Ovary (tissue), 10 donors: ENCODE measurements at places on chromosomes 11 and 22. TPM values are rescaled to one million over a fixed set of nuclear protein-coding genes. Genes with fewer than 3 reads are reported as not detected.

The TESMIN gene
- 1.7 TPM for total RNA-seq

The ZNF280B gene
- total RNA-seq: 2.5 TPM

The LRRC32 gene
- total RNA-seq: 24.3 TPM

The GGTLC3 gene
- total RNA-seq: not detected

The SSTR3 gene
- 8.0 TPM for total RNA-seq

DNA sequence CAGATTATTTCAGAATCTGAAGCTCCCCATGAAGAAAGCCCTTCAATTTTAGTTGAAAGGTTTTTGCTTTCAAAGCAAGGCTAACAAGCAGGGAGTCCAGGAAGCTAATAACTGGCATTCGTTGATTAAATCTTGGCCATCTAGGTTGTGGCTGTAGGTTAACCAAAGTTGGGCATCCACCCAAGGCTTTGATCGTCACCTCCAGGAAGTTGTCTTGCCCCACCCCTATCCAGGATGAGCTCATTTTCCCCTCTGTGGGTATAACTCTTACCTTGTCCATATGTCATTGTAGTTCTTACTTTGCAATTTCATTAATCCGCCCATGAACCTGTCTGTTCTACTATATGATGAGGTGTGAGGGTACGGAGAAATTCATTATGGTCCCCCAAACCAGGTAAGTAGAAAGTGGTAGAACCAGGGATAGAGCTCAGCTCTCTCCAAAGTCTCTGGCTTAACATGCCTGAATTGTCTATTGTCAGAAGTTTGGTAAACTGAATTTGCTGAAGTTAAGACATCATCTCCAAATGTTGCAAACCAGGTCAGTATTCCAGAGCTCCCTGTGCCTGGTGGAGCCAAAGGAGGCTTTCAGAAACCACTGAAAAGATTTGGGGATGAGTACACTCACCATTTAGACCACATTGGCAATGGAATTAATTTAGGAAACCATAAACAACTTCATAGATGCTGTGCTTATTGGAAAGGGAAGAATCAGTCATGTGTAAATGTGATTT is 97.1 kb downstream of the CD44 start:
- no peaks in the 10 kb centered on the region for H3K4me1 ChIP-seq
- no peaks in the 10 kb centered on the region for H3K27me3 ChIP-seq
- no peak overlapping the region for H3K27ac ChIP-seq
- no peaks in the 10 kb centered on the region for H3K36me3 ChIP-seq
- DNase-seq: no peak
- H3K4me3 ChIP-seq: no peak overlapping the region

DNA sequence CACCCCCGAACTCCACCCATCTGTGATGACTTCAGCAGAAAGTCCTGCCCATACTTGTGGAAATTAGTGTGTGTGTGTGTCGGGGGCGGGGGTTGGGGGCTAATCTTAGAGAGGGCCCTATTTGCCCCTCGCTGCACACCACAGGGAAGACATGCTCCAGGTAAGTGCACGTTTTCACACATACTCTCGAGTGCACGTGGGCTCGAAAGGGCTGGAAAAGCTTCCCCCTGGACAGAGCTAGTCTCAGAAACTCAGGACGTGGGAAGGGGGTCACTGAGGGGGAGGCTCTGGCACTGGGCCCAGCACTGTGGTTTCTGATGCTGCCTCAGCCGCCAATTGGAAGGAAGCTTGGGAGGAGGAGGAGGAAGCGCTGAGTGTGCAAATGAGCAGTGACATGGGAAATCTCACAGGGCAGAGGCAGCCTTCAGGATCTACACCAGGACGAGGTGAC is 40.7 kb upstream of the CD82 start:
- no peaks in the 10 kb centered on the region for H3K27me3 ChIP-seq
- peaks cover 3% of the 10 kb centered on the region for H3K4me1 ChIP-seq
- H3K36me3 ChIP-seq: no peaks in the 10 kb centered on the region

DNA sequence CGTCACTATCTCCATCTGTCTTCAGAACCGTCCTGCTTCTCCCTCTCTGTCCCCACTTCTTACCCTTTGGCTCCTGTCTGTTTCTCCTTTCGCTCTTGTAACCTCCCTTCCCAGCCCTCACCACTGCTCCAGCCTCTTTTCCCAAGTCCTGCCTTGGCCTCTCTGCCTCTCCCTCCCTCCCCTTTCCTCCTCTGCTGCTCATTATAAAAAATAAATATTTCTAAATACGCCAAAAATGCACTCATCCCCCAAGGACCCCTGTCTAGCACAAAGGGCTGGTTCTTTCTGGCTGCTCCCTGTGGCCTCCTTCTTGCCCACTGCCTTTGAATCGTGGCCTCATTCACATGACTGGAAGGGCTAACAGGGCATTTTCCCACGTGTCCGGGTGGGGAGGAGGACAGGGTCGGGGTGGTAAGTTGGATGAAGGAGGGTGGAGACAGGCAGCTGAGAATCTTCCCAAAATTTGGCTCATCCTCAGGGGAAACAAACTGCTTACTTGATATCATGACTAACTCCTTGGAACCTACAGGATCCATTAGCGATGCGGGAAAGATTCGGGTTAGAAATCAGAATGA is 26.4 kb upstream of the OAF start:
- H3K36me3 ChIP-seq: no peaks in the 10 kb centered on the region
- peak overlapping the region; percentile 26 for H3K27ac ChIP-seq
- no peaks in the 10 kb centered on the region for H3K27me3 ChIP-seq
- H3K4me1 ChIP-seq: peaks cover 47% of the 10 kb centered on the region

GRCh38 chr11:101477926-101478325 is 105.9 kb downstream of the TRPC6 start:
- DNase-seq: no peak
- H3K27ac ChIP-seq: no peak overlapping the region
- H3K27me3 ChIP-seq: no peaks in the 10 kb centered on the region
- no peak overlapping the region for H3K4me3 ChIP-seq
- no peaks in the 10 kb centered on the region for H3K36me3 ChIP-seq

- no peak overlapping the region for H3K4me3 ChIP-seq
- H3K36me3 ChIP-seq: no peaks in the 10 kb centered on the region
- peaks cover 1% of the 10 kb centered on the region for H3K4me1 ChIP-seq
- DNase-seq: no peak
- no peak overlapping the region for H3K27ac ChIP-seq
- no peaks in the 10 kb centered on the region for H3K27me3 ChIP-seq
These were observed 12.9 kb upstream of the WT1 start for GRCh38 chr11:32448232-32448631.

DNA sequence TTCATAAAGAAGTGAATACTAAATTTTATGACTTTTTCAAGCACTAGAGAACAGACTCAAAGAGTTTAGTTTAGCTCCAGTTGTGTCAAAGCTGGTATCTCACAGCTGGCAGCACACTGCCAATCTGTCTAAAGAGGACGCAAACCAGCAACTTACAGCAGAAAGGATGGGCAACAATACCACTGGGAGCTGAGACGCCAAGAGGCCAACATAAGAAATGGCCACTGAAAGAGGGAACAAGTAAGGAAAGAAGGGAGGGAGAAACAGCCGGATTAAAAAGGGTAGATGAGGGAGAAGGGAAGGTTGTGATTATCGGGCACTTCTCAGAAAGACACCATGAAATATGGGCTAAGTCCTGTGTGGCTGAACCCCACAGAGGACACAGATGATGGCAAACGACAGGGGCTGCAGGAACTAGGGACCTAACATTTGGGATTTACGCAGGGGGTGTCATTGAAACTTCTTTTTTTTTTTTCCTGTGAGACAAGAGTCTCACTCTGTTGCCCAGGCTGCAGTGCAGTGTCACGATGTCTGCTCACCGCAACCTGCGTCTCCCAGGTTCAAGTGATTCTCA is 41.7 kb downstream of the SERPIND1 start:
- H3K4me1 ChIP-seq: no peaks in the 10 kb centered on the region
- no peak overlapping the region for H3K4me3 ChIP-seq
- H3K36me3 ChIP-seq: no peaks in the 10 kb centered on the region
- no peaks in the 10 kb centered on the region for H3K27me3 ChIP-seq
- no peak for DNase-seq

DNA sequence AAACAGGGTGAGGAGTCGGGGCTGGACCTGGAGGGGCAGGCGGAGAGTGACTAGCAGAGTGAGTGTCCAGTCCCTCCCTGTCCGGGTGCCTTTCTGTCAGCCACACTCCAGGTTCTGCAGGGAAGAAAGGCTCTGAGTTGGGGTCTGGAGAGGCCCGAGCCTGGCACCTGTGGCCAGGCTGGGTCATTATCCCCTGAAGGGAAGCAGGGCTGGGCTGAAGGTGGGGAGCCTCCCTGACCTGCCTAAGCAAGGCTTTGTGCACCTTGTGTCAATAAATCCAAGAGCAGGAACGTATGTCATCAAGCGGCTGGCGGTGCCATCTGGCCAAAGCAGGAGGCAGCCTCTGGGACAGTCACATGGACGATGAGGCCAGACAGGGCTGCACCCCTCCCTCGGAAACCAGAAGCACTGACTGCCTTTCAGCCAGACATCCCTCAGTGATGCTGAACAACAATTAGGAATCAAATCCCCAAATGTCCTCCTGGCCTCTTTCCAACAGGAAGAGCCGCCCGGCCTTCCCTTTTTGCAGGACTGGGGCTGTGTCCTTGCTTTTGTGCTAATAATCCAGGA is 73.9 kb upstream of the FGF3 start:
- no peak for DNase-seq
- H3K4me3 ChIP-seq: no peak overlapping the region
- no peaks in the 10 kb centered on the region for H3K27me3 ChIP-seq
- no peak overlapping the region for H3K27ac ChIP-seq
- no peaks in the 10 kb centered on the region for H3K4me1 ChIP-seq

- no peak overlapping the region for H3K4me3 ChIP-seq
- no peaks in the 10 kb centered on the region for H3K36me3 ChIP-seq
- DNase-seq: no peak
- H3K4me1 ChIP-seq: peaks cover 8% of the 10 kb centered on the region
- H3K27ac ChIP-seq: no peak overlapping the region
- no peaks in the 10 kb centered on the region for H3K27me3 ChIP-seq
These were observed 47.9 kb upstream of the CCDC188 start for GRCh38 chr22:20198557-20199319.

GRCh38 chr22:48331691-48332220 is 1495.9 kb downstream of the BRD1 start:
- H3K4me3 ChIP-seq: no peak overlapping the region
- no peaks in the 10 kb centered on the region for H3K4me1 ChIP-seq
- H3K36me3 ChIP-seq: no peaks in the 10 kb centered on the region

- H3K4me1 ChIP-seq: peaks cover 10% of the 10 kb centered on the region
- no peaks in the 10 kb centered on the region for H3K27me3 ChIP-seq
- peak overlapping the region; percentile 54 for H3K4me3 ChIP-seq
- no peaks in the 10 kb centered on the region for H3K36me3 ChIP-seq
These were observed 27.6 kb upstream of the TOLLIP start for GRCh38 chr11:1336836-1337646.

DNA sequence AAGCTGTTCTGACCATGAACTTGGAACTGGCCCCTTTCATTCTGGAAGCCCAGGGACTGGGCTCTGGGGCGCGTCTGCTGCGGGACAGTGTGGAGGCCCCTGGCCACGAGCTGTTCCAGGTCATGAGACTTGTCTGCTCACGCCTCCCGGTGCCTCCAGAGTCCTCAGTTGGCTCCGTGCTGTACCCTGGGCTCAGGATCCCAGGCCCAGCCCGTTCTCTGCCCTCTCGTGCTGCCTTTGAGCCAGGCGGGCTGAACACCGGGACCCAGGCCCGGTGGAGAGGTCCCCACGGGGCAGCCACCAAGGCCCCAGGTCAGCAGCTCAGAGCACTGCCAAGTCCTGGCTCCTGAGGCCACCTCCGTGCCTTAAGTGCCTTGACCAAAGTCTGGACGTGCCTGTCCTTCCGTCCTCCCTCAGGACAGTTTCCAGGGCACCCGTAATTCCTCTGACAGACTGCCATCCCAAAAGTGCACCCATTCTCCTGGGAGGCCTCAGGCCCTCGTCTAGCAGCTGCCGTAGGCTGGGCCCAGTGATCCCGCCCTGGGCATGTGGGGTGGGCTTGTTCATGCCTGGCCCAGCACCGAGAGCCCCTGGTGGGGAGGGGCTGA is 36.3 kb upstream of the PPARA start:
- peak; percentile 57 for DNase-seq
- H3K27me3 ChIP-seq: no peaks in the 10 kb centered on the region
- peaks cover 34% of the 10 kb centered on the region for H3K4me1 ChIP-seq
- H3K27ac ChIP-seq: peak overlapping the region; percentile 57

DNA sequence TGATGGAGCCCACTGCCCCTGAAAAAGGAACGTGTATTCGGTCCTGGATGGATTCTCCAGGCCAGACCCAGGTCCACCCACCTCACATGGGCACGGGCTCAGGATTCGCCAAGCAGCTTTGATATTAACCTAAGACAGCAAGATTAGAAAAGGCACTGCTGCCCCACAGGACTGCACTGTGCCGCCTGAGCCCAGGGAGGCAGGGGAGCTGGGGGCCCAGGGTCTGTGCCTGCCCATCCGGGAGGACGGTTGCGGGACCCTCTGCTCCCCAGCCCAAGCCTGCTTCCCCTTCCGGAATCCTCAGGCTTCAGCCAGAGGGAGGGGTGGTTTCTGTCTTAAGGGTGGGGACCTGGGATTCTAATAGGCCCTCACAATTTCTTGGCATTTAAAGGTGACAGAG is 13.5 kb upstream of the VSIG10L2 start:
- H3K27ac ChIP-seq: no peak overlapping the region
- DNase-seq: no peak
- H3K36me3 ChIP-seq: no peaks in the 10 kb centered on the region

- H3K36me3 ChIP-seq: no peaks in the 10 kb centered on the region
- H3K27ac ChIP-seq: no peak overlapping the region
- H3K4me3 ChIP-seq: no peak overlapping the region
These were observed 10.3 kb downstream of the NEAT1 start for GRCh38 chr11:65432686-65433582.

DNA sequence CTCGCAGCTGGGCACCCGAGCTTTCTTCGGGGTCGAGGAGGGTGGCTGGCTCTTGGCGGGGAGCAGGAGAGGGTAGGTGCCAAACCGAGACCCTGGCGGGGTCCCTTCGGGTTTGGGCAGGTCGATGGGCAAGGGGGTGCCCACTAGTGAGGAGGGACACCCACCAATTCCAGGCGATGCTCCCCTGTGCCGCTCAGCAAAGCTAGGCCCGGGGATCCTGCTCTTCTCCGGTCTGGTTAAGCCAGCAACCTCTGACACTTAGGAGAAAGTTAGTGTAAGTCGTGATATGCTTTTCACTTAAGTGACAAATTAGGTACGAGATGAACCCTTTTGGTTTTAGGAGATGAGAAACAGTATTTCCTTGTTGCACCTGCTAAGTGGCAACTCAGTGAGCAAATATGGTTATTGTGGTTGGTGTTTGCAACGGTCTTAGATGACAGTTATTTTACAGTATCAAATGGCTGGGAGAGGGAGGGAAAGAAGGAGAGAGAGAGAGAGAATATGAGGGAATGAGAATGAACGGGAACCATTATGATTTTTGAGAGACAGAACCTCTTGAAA is 565 bp downstream of the NUCB2 start:
- H3K4me1 ChIP-seq: no peaks in the 10 kb centered on the region
- no peak for DNase-seq
- H3K27me3 ChIP-seq: no peaks in the 10 kb centered on the region
- H3K36me3 ChIP-seq: no peaks in the 10 kb centered on the region
- H3K27ac ChIP-seq: peak overlapping the region; percentile 59
- H3K4me3 ChIP-seq: peak overlapping the region; percentile 81

- DNase-seq: peak; percentile 3
- H3K4me3 ChIP-seq: no peak overlapping the region
- H3K36me3 ChIP-seq: no peaks in the 10 kb centered on the region
- H3K27ac ChIP-seq: no peak overlapping the region
- no peaks in the 10 kb centered on the region for H3K27me3 ChIP-seq
- no peaks in the 10 kb centered on the region for H3K4me1 ChIP-seq
These were observed 519.8 kb downstream of the BRD1 start for GRCh38 chr22:49307870-49308269.

GRCh38 chr22:29443861-29444792 is 5.7 kb downstream of the RFPL1 start:
- no peaks in the 10 kb centered on the region for H3K27me3 ChIP-seq
- H3K4me3 ChIP-seq: no peak overlapping the region
- H3K27ac ChIP-seq: no peak overlapping the region
- no peaks in the 10 kb centered on the region for H3K4me1 ChIP-seq

GRCh38 chr11:95682552-95682951 is 107.0 kb downstream of the FAM76B start:
- no peaks in the 10 kb centered on the region for H3K36me3 ChIP-seq
- H3K4me1 ChIP-seq: peaks cover 4% of the 10 kb centered on the region
- no peak for DNase-seq
- no peak overlapping the region for H3K27ac ChIP-seq
- H3K4me3 ChIP-seq: no peak overlapping the region
